ENCODE measurements at places on chromosomes 6 and 20. TPM values are rescaled to one million over a fixed set of nuclear protein-coding genes. Genes with fewer than 3 reads are reported as not detected.
A peak's percentile ranks its signal among the peaks of the same experiment; 100 is the strongest.

The NFKBIE gene
- 8.6 TPM for total RNA-seq

GRCh38 chr20:57282670-57283361 is 16.4 kb upstream of the BMP7 start:
- no peak for DNase-seq

DNA sequence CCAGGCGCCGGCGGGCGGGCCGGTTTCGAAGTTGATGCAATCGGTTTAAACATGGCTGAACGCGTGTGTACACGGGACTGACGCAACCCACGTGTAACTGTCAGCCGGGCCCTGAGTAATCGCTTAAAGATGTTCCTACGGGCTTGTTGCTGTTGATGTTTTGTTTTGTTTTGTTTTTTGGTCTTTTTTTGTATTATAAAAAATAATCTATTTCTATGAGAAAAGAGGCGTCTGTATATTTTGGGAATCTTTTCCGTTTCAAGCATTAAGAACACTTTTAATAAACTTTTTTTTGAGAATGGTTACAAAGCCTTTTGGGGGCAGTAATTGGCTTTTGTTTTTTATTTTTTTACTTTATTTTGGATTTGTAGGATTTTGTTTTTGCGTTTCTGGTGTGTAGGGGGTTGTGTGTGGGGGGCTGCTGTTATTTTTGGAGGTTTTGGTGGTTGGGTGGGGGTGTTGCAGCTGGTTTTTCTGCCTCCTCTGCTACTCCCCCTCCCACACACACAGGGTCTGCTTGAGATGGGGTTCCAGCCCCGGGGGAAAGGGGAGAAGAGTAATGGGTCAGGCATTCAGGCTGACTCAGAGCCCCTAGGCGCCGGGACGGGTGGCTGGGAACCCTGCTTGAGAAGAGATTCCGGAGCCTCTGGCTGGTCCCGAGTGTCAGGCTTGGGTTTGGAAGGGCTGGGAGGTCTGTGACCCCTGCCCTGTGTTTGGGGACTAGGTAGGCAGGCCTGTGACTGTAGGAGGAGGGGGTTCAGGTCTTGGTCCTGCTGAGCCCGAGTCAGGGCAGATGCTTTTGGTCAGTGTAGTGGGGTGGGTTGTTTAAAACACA is 2.0 kb downstream of the CEBPB start:
- DNase-seq: peak; percentile 86

GRCh38 chr6:67558985-67559384 is 1076.1 kb upstream of the ADGRB3 start:
- no peak for DNase-seq

All from LHCN-M2 (cell line).